ENCODE measurements at places on chromosomes 4 and X. TPM values are rescaled to one million over a fixed set of nuclear protein-coding genes. Genes with fewer than 3 reads are reported as not detected.

- no peak for DNase-seq
These were observed 37.9 kb upstream of the PGK1 start for GRCh38 chrX:78066110-78066509.

GRCh38 chr4:61336916-61337315 is 136.8 kb downstream of the ADGRL3 start:
- no peak for DNase-seq

DNA sequence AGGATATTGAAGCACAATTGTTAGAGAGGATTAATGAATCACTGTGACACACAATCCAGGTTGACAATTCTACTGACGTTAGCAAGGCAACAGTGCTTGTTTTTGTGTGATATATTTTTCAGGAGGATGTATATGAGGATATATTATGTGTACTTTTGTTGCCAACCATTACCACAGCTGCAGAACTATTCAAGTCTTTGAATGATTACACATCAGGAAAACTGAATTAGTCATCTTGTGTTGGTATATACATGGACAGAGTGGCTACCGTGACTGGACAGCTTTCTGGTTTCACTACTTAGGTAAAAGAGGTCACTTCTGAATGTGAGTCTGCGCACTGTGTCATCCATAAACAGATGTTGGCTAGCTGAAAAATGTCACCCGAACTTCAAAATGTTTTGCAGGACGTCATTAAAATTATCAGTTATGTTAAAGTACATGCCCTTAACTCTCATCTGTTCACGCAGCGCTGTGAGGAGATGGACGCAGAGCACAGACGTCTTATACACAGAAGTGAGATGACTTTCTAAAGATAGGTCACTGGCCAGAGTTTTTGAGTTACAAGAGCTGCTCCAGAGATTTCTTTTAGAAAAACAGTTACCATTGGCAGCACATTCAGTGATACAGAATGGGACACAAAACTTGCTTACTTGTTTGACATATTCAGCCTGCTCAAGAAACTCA is 69.0 kb downstream of the MRPL1 start:
- no peak for DNase-seq

GRCh38 chrX:38806875-38807621 is 5.8 kb downstream of the MID1IP1 start:
- DNase-seq, result no peak

GRCh38 chrX:9122519-9123245 is 88.8 kb upstream of the FAM9B start:
- no peak for DNase-seq

GRCh38 chr4:177803151-177803550 is 360.9 kb upstream of the AGA start:
- no peak for DNase-seq

DGAT2L6 gene
- not detected for total RNA-seq
